ENCODE measurements at places on chromosomes 7 and 10.
A peak's percentile ranks its signal among the peaks of the same experiment; 100 is the strongest.

DNA sequence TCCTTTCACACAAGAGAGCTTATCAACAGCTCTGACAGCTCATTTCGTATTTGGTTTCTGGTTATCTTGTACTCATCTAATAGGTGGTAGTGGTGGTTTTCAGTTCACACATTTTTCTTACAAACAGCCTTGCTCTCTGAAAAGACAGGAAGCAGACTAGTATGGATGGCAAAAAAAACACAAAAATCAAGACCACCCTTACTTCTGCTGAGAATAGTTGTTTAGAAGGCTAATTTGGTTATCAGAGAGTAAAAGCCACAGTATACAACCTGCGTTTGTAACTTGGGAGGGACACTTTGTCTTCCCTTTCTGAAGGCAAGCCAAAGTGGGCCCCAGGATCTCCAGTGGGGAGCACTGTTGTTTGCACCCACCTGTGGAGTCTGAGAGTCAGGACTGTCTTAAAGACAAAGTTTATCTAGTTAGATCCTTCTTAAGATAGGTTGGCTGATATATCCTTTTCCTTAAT is 68.0 kb downstream of the PIP4K2A start:
- no peak for DNase-seq

DNA sequence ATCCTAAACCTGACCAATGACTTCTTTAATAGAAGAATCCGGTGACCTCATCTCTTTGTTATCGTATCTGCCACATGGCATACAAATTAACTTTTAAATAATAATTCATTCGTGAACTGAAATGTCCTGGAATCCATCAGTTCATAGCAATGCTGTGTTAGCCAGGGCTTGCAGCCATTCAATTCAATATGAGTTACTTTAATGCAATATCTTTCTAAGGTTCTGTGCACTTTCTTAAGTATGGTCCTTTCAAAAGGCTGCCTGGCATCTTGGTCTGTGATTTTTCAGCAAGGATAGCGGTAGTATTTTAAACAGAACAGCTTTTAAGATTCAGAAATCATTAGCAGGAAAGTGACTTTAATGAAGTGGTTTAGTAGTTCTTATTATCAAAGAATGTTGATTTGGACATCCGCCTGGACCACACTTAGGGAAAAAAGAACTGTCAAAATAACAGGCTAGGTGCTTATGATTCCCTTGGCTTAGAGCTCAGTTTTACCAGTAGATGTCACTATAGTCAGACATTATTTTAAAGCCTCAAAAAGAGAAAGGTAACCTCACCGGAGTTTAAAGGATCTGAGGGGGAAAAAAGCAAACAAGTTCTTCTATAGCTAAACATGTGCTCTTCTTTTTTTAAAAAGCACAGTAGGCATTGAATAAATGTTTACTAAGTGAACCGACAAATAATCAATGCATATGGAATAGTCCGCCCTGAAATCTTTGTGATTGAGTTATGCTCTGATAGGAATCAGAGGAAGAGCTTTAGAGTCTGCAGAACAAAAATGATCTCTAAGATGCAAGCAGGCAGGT is 22.7 kb downstream of the SLC35G1 start:
- DNase-seq: no peak

GRCh38 chr7:8134089-8134733 is 127.8 kb downstream of the ICA1 start:
- DNase-seq: peak; percentile 32

DNA sequence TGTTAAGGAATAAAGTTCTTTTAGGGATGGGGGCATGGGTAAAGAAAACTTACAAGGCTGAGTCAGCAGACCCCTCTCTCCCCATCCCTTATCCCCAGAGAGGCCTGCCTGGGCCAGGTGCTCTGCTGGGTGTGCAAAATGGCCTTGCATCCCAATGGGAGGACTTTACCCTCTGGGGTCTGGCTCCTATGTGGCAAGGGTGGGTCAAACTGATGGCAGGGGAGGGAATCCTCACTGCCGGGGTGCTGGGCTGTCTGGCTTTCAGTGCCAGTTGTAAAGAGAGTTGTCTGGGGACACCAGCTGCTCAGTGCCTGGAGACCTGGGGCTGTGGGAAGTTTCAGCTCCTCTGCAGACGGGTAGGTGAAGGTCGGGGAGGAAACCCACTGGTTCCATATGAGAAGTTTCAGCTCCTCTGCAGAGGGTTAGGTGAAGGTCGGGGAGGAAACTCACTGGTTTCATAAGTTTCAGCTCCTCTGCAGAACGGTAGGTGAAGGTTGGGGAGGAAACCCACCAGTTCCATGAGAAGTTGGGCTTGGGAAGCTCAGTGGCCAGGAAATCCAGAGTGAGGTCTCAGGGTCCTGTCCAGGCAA is 127.2 kb upstream of the PODXL start:
- DNase-seq: no peak

DNA sequence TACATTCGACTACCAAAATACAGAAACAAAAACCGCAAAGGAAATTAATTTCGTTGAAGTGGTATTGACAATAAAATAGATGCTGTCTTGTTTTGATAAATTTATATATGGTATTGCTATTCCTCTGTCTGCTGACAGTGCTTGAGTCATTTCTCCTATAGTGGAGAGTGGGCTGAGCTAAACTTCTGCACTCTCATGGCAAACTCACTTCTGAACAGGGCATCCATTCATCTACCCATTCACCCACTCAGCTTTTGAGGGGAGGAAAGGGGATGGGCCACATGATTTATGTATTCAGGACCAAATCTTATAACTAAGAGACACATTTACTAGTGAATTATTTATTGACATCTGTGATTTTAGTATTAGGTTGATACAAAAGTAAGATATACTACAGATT is 137.6 kb upstream of the PLXNA4 start:
- DNase-seq: no peak

- DNase-seq: no peak
Measured at GRCh38 chr7:157488281-157488680, 151.5 kb downstream of the DNAJB6 start.

- DNase-seq: no peak
Measured at GRCh38 chr7:92973974-92974373, 137.6 kb upstream of the CDK6 start.

GRCh38 chr7:112866424-112866823 is 76.2 kb upstream of the TMEM168 start:
- no peak for DNase-seq

DNA sequence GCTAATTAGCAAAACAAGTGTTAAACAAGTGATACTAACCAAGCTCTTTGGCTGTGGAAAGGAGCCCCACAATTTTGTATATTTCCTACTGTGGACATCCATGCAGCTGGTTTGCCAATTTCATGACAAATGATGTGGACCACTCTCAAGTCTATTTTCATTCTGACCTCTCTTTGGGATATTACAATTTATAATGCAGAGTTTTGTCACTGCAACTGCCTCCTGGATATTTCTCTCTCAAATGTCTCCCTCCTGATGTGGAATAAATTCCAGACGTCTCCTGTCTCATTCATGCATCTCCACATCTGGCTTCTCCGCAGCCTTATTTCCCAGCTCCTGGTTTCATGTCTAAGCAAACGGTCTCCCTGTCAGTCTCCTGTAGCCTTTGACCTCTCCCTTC is 80.6 kb upstream of the RHEB start:
- no peak for DNase-seq

DNA sequence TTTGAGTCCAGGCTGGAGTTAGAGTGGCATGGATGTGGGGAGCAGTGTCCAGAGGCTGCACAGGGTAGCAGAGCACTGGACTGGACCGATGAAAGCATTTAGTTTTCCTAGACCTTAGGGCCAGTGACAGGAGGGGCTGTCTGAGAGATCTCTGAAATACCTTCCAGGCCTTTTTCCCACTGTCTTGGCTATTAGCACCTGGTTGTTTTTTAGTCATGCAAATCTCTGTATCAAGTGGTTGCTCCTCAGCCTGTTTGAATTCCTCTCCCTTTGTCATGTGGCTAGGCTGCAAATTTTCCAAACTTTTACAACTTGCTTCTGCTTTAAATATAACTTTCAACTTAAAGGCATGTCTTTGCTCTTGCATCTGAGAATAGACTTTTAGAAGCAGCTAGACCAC is 504.3 kb upstream of the VSTM2A start:
- DNase-seq: no peak

- DNase-seq: peak; percentile 23
Measured at GRCh38 chr10:31927884-31928548, 615 bp downstream of the ARHGAP12 start.

DNA sequence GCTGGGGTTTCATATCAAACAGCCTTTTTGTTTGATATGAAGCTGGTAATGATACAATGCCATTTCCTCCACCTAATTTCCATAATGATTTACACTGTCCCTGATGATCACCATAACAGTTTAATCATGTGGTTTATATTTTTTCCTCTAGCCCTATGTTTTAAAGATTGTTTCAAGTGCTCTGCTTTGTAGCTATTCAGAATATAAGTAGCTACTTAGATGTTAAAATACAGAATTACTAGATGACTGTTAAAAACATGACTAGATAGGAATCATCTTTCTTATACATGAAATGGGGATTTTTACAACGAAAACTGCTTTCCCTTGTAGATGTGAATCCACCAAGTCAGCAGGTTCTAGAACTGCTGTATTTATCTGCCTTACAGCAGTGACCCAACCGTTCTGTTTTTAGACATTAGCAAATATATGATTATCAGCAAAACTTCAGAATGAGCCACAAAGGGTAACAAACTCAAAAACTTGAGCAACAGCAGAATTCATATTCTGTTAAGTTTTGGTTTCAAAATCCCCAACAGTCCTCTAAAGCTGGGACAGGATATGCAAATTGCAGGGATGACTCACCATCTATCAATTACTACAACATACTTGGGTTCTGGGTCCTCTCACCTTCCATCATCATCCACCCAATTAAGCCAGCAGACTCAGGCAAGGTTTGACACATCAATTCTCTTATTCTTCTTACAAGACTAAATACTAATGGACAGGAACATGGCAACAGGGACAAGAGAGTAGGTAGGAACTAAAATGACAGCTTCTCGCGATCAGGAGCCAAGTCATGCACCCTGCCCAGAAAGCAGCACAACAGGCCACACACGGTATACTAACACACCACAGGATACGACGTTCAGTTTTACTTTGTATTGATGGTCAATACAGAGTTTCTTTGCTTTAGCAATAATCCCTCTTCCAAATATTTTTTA is 83.9 kb downstream of the PIP4K2A start:
- no peak for DNase-seq

GRCh38 chr7:129748356-129749109 is 137.0 kb downstream of the NRF1 start:
- DNase-seq: no peak

GRCh38 chr10:123529146-123529760 is 136.9 kb upstream of the GPR26 start:
- DNase-seq: no peak

DNA sequence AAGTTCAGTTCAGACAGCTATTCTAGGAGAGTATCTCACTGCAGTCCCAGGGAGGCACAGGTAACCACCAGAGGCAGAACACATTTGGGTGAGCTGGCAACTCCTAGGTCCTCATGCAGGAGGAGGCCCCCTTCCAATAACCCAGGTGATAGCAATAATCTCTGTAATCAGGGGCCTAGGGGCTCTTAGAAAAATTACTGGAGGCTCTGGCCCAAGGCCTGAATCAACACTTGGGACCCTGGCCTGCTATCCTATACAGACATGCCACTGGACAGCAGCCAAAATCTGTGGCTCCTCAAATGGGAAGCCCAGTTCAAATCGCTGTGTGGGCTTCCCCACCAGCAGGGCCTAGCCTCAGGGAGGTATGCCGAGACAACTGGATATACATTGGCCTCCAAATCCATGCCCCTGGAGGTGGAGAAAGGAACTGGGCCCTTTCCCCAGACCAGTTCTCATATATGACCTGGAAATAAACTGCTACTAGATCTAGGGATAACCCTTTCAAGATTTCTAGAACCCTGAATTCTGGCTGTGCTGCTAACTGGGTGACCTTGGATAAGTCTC is 1.6 kb downstream of the AVPI1 start:
- no peak for DNase-seq

- no peak for DNase-seq
Measured at GRCh38 chr10:43068471-43069210, 8.2 kb upstream of the RET start.

GRCh38 chr10:48655411-48656240 is 29.0 kb upstream of the WDFY4 start:
- DNase-seq: no peak

- DNase-seq: no peak
Measured at GRCh38 chr10:78194050-78194449, 160.4 kb downstream of the RPS24 start.

- no peak for DNase-seq
Measured at GRCh38 chr10:118501171-118501570, 94.3 kb downstream of the PRLHR start.

DNA sequence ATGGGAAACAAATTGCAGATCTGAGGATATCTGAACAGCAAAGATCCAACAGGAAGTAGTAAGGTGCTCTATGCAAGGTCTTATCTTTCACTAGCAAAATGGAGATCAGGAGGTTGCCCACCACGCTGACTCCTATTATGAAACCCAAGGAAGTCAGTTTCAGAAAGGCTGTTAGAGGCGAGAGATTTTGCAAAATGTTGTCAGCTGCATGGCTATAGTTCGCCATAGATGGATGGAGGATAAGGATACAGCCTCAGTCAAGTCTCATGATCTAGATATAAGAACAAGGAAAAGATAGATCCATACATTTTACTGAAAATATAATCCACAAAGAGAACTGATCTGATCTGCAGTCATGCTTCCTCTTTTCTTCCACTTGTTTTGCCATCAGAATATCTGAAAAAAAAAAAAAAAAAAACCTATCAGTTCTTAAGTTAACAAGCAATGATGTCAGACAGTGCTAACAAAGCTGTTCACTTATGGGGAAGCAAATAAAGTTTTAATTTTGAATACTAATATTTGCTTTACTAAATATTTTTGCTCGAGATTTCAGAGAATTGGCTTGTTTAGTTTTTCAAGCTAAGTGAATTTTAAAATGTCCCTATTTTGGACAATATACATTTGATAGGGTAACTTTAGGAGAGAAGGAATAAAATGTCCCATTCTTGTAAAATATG is 2.0 kb downstream of the GPR85 start:
- no peak for DNase-seq

- no peak for DNase-seq
Measured at GRCh38 chr10:97991871-97992270, 38.5 kb downstream of the CRTAC1 start.

- DNase-seq: no peak
Measured at GRCh38 chr10:124892905-124893304, 49.0 kb upstream of the ZRANB1 start.

GRCh38 chr7:88202799-88203198 is 17.0 kb downstream of the SRI start:
- DNase-seq: no peak

- DNase-seq: no peak
Measured at GRCh38 chr7:106611911-106612310, 49.0 kb downstream of the CCDC71L start.

- DNase-seq: no peak
Measured at GRCh38 chr10:31353574-31353973, 34.6 kb downstream of the ZEB1 start.

DNA sequence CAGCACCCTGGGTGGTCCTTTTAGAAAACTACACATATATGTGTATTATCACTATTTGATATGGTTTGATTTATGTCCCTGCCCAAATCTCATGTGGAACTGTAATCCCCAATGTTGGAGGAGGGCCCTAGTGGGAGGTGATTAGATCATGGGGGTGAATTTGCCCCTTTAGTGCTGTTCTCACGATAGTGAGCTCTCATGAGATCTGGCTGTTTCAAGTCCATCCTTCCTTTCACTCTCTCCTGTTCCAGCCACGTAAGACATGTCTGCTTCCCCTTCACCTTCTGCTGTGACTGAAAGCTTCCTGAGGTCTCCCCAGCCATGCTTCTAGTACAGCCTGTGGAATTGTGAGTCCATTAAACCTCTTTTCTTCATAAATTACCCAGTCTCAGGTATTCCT is 37.3 kb downstream of the DOCK4 start:
- no peak for DNase-seq
